GM04503 (cell line): ENCODE measurements at places on chromosomes 13 and 19.

- DNase-seq = no peak
Observed at GRCh38 chr13:81408647-81409046, 1067.7 kb upstream of the SPRY2 start.

DNA sequence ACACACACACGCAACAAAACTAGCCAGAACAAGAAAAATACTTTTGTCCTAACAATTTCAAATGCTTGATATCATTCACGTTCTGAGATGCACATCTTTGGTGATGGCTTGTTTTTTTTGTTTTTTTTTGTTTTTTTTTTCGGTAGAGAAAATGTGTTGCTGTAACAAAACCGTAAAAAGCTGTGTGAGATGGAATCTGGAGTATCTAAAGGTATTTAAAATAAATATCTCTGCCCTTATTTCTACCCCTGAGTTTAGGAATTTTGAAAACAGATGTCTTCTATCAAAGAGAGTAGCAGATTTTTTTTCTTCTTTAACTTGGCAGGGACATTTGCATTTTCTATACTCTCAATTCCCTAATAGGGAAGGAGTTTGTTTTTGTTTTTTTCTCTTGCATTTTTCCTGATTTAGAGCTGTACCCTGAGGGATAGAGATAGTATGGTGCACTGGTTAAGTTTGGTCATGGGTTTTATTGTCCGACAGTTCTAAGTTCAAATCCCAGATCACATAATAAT lies 446.6 kb downstream of the KLF5 start:
- no peak for DNase-seq

DNA sequence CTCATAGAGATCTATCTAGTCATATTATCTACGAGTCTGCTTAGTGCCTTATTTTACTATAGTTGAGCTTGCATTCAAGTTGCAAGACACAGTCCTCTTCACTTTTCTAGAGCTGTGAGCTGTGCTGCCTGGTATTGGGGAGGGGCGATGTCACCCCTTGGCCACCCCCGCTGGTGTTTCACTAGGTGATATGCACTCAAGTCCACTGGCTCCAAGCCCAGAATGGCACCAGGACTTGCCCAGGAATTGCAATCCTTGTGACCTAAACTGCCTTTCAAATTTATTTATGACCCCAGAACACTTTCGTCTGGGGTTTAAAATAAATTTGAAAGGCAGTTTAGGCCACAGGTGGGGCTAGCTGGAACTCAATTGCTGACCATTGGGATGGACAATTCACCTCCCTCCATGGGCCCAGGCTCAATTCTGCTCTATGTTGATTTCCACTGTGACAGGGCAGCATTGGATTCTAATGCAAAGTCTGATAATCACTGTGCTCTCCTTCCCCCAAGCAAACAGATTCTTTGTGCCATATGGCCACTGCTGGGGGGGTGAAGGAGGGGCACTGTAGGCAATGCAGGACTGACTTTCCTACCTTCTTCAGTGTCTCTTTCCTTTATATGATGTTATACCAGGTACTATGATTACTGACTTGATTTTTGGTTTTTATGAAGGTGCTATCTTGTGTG lies 1244.2 kb upstream of the MIR17HG start:
- no peak for DNase-seq

DNA sequence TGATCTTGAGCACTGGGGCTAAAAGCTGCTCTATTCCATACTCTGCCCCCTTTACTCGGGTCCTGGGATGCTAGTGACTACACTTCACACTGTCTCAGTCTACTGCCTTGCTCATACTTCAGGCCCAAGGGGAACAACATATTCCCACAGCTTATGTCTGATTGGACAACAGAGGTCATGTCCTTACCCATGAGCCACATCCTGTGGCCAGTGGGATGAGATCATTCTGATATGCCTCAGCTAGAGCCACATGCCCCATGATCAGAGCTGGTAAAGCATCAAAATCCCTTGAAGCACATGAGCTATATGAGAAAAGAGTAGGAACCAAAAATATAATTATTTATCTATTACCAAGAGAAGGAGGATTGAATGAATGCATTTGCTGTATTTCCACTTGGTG lies 290.1 kb upstream of the TSHZ3 start:
- DNase-seq = no peak

GRCh38 chr19:23415561-23416191 lies 20.4 kb upstream of the ZNF91 start:
- no peak for DNase-seq

GRCh38 chr13:26539738-26540292 lies 17.7 kb upstream of the WASF3 start:
- DNase-seq = no peak

GRCh38 chr13:24196593-24197197 lies 36.2 kb downstream of the SPATA13 start:
- no peak for DNase-seq

- DNase-seq = no peak
Observed at GRCh38 chr19:10270180-10270615, 722 bp upstream of the ICAM1 start.

DNA sequence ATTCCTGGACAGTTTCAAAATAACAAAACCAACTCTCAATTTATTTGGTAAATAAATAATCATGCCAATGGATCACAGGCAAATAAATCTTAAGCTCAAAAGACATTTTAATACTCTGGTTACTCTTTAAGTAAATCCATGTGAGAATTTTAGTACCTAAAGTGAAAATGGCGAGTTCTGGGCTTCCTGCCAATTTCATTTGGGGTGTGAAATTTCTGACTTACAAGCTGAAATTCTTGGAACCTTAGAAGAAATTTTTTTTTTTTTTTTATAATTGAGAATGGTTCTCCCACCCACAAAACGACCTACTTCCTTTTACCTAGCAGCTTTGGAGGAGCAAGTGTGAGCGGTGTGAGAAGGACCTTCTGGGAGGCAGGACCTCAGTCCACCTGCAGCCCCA lies 354.5 kb upstream of the NBEA start:
- DNase-seq = no peak
